Right ventricle myocardium inferior (tissue), 1 donor: ENCODE measurements at places on chromosomes 2 and 18.

DNA sequence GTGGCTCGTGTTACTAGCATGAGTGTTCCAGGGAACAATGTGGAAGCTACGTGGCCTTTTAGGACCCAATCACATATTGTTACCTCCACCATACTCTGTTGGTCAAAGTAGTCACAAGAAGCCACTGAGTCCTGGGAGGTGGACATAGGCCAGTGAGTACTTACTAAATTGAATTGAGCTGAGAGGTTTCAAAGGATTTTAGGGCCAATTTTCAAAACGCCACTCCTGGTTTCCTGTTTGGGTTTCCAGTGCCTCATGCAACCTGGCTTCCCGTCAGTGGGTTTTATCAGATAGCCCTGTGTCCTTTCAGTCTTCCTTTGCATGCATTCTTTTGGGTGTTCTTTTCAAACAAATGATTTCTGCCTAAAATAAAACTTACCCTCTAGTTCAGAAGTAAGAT is 56.3 kb downstream of the FBLN7 start:
- DNase-seq = no peak

GRCh38 chr2:46679761-46680160 is 200.4 kb downstream of the TMEM247 start:
- DNase-seq = no peak

- no peak for DNase-seq
These were observed 158.7 kb downstream of the HAUS1 start for GRCh38 chr18:46262856-46263255.

- peak; percentile 45 for DNase-seq
These were observed 28.5 kb downstream of the SLC66A2 start for GRCh38 chr18:79922971-79923411.

DNA sequence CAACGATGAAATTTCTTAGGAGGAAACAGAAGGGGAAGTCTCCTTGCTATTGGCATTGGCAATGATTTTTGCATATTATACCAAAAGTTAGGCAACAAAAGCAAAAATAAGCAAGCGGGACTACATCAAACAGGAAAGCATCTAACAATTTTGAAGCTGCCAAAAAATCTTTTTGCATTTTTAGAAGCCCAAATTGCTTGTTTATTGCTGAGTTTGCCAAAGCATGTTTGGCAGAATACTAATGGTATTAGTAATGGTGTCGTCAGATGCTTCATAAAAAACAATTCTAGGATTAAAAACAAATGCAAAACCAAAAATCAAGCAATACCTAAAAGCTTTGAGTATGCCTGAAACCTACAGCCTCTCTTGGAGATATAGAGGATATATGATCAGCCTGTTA is 80.0 kb downstream of the GALR1 start:
- DNase-seq = no peak

GRCh38 chr2:191115391-191115790 is 35.4 kb downstream of the STAT4 start:
- DNase-seq = no peak

DNA sequence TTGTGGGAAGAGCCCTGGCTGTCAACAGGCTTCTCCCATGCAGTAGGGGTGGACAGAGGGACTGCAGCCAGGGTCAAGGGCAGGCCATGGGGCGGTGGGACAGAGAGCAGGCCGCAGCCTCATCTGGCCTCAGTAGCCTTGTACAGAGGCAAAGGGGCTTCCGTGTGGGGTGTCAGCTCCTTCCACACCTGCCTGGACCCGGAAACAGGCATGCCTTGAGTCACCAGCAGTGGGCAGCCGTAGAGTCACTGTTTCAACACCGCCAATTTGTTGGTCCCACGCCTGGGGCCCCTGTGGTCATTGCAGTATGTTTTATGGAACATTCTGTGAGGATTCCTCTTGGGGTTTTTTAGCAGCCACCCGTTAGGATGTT is 173.0 kb downstream of the SMAD7 start:
- DNase-seq = no peak

GRCh38 chr2:48529676-48530032 is 300 bp upstream of the STON1 start:
- no peak for DNase-seq

- no peak for DNase-seq
These were observed 94.9 kb downstream of the RNF152 start for GRCh38 chr18:61797696-61798590.

DNA sequence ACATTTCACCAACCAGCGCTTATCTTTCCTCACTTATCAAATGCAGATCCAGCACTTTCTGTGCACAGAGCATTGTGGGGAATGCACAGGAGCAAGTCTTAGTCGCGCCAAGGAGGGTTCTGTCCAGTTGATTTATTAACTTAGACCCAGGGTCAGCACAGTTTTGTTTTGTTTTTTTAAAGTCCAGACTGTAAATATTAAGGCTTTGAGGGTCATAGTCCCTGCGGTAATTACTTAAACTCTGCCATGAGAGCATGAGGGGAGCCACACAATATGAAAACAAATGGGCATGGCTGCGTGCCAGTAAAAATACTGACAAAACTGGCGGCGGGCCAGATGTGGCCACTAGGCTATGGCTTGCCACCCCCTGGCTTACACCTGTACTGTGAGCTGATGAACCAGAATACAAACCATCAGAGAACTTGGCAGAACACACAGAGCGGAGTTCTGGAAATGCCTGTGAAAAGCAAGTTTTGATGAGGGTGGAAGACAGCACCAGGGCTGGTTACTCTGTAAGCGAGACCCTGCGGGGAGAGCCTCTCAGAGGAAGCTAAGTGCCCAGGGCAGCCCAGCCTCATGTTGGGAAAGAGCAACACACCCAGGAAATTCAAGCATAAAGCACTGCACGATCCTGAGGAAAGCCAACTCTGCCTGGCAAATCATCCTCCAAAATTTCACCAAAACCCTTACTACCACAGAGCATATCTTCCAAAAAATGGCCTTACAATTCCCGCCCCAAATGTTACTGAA is 43.6 kb downstream of the L3MBTL4 start:
- DNase-seq = no peak

GRCh38 chr2:229634601-229635370 is 79.6 kb downstream of the DNER start:
- no peak for DNase-seq

GRCh38 chr2:155583674-155584195 is 748.8 kb downstream of the NR4A2 start:
- no peak for DNase-seq

GRCh38 chr2:55311444-55311870 is 42.4 kb upstream of the MTIF2 start:
- DNase-seq = no peak

DNA sequence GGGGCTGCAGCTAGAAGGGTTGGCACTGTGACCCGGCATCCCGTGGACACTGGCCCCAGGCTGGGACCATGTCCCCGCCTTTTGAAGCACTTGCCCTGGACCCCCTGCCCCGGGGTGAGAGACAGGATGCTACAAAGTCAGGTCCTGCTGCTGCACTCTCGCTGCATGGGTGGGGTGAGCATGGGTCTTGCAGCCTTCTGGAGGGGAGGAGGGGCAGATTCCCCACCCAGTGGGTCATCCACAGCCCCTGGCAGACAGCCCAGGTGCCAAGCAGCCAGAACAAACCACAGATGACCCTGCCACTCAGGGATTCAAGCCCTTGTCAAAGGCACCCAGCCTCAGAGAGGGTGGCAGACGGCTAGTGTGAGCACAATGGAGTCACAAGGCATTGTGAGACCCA is 5.7 kb upstream of the NMUR1 start:
- no peak for DNase-seq

DNA sequence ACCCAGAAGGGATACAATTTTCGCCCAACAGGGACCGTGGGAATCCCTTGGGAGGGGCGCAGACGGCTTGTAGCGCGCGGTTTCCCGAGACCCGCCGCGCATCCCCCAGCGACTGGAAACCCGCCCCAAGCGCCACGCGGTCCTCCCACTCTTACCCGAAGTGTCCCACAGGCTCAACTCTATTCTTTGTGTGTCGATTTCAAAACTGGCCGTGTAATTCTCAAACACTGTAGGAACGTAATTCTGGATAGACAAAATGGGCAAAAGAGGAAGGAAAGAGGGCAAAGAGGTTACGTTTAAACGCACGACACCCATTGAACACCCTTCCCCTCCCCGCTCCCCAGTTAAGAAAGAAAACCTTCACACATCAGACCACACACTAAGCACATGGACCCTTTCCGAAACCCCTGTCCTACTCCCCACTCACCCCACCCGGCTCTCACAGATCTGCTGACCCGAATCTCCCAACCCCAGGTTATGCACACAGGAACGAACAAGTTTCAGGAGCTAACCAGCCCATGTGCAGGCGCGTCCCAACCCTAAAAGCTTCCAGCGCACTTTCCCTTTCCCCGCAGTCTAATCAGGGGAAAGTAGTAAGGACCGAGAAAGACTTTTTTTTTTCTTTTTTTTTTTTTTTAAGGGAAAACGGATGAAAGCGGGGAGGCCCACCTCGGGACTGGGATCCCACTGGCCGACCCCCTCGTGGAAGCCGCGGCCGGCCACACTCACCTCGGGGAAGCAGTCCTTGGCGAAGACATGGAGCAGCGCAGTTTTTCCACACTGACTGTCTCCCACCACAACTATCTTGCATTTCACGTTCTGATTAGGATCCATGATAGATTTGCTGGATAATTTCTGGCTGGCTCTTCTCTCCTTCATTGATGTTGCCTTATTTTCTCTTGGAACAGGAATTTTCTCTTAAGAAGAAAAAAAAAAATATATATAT is 655 bp downstream of the RND3 start:
- peak; percentile 63 for DNase-seq

DNA sequence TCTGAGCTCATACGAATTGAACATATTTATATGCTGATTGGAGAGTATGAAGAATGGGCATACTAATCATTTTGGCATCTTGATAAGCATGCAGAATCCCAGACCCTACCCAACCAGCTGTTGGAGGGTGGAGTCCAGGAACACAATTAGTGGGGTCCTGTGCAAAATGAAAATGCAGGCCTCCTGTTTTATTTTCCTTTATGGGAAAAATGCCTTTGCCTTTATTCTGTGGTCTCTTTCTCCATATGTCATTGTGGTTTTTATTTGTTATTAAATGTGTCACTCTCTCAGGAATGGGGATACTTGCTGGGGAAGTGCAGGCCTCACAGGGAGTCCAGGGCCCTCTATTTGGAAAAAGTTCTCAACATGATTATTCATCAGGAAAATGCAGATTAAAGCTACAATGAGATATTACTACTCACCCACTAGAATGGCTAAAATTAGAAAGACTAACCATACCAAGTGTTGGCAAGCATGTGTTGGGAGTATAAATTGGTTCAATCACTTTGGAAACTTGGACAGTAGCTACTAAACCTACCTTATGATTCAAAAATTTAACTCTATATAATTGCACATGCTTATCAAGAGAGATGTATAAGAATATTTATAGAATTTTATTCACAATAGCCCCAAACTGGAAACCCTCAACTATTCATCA is 223.1 kb upstream of the FBXO11 start:
- no peak for DNase-seq

GRCh38 chr18:10798727-10799550 is 273.1 kb downstream of the NAPG start:
- DNase-seq = no peak

- no peak for DNase-seq
These were observed 25.3 kb downstream of the NABP1 start for GRCh38 chr2:191703079-191703725.

GRCh38 chr2:77552956-77553355 is 30.8 kb upstream of the LRRTM4 start:
- DNase-seq = no peak

DNA sequence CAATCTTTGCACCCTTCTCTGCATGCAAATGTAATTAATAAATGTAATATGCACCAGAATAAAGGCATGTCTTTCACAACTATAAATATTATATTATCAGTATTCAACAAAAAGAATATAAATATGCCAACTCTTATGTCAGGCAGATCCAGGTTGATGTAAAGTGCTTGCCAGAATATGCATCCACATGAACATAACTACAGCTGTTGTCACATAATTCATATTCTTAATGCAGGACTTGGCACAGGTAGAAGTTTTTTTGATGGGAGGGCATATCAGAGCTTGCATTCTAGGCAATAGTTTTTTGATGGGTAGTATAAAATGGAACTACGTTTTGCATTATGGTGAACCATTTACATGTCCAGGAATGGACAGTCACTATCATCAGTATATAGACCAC is 544.3 kb downstream of the ZNF804A start:
- DNase-seq = no peak

DNA sequence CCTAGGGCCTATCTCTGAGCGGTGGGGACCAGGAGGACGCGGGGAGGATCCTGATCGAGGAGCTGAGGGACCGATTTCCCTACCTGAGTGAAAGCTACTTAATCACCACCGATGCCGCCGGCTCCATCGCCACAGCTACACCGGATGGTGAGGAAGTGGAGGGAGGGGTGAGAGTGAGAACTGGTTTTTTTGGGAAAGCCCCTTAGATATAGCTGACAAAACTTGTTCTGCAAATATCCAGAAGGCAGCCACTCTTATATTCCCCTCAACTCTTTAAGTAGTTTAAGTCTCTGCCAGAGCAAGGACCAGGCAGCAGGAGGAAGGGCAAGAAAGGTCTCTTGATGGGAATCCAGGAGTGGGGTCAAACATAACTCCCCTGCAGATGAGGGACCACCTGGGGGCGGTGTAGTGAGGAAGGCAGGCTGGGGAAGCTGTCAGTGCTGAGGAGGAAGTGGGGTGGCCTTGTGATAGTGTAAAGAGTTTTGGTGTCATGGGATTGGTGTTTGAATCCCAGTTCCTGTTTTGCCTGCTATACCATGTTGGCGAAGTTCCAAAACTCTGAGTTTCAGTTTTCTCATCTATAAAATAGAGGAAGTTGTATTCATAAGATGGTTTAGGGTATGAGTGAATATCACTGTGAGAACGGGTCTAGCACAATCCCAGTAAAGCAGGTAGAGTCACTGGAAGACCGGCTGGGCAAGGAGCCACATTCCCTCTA is 3.4 kb downstream of the NAGK start:
- DNase-seq = no peak

- DNase-seq = no peak
These were observed 623.5 kb upstream of the DDX18 start for GRCh38 chr2:117190856-117191559.

DNA sequence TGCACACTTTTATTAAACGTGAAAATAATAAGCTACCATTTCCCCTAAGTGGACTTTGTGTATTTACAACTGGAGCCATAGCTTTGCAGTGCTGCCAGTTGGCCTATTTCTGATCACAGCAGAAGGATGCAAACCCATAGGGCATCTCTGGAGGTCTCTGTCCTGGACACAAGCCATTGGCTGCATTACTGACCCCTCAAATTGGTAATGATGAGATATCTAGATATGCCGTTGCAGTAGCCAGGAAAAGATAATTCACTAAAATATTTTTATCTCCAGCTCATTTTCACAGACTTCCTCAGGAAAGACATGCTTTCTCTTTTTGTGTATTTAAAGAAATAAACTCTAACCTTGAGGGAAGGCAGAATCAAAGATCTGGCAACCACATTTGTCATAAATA is 182.5 kb downstream of the TDRD15 start:
- DNase-seq = no peak

DNA sequence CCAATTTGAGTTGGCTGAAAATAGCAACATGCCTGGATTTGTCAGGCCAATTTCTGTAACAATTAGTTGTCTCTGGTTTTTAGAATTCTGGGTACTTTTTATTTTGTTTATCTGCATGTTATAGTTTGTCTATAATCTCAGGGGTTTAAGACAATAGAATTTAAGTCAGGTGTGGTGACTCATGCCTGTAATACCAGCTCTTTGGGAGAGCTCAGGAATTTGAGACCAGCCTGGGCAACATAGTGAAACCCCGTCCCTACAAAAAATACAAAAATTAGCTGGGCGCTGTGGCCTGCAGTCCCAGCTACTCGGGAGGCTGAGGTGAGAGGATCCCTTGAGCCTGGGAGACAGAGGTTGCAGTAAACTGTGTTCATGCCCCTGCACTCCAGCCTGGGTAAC is 114.4 kb upstream of the GLS start:
- no peak for DNase-seq
